ENCODE measurements at places on chromosomes 11 and 22. TPM values are rescaled to one million over a fixed set of nuclear protein-coding genes. Genes with fewer than 3 reads are reported as not detected.

ANKK1 gene
- not detected for total RNA-seq

DNA sequence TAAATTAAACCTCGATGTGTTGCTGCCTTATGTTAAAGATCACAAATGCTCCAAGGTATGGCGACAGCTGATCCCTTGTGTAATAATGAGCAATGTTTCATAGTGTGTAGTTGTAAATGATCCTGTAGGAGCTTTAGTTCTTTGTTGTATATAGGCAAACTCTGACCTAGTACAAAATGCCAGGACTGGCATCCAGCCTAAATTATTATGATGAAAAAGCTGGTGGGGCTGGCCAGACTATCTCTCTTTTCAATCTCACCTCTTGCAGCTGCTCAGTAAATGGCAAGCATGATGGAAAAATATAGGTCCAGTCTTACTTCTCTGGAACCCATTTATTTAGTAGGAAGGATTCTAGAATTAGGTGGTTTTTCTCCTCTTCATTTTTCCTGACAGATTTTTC is 345.1 kb upstream of the C11orf87 start:
- H3K4me1 ChIP-seq = no peaks in the 10 kb centered on the region
- H3K27me3 ChIP-seq = no peaks in the 10 kb centered on the region
- H3K36me3 ChIP-seq = no peaks in the 10 kb centered on the region
- no peak for DNase-seq

- DNase-seq = peak; percentile 89
- H3K4me1 ChIP-seq = no peaks in the 10 kb centered on the region
- H3K27me3 ChIP-seq = no peaks in the 10 kb centered on the region
- peak overlapping the region; percentile 62 for H3K27ac ChIP-seq
- no peaks in the 10 kb centered on the region for H3K36me3 ChIP-seq
Observed at GRCh38 chr11:6468712-6469495, 4.8 kb downstream of the TRIM3 start.

DNA sequence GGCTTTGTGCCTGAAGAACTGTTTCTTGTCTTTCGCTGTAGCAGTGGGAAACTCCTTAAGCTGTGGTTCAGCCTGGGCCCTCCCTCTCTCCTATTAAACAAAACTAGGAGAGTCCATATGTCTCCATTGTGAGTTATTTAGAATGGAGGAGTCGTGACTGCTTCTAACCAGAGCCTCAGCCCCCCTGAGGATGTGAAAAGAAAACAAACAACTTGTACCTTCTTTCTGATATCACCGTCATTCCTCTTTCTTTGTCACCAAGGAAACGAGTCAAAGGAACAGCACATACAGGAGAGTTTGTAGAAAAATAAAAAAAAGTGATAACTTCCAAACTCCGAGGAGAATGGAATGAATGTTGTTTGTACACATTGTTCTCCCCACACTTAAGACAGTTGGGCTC is 11.6 kb upstream of the EXT2 start:
- peak overlapping the region; percentile 66 for H3K27ac ChIP-seq
- DNase-seq = peak; percentile 42
- no peaks in the 10 kb centered on the region for H3K36me3 ChIP-seq
- H3K4me3 ChIP-seq = no peak overlapping the region

GRCh38 chr11:121231576-121232278 is 60.8 kb upstream of the SC5D start:
- H3K27me3 ChIP-seq = no peaks in the 10 kb centered on the region
- no peak overlapping the region for H3K4me3 ChIP-seq
- H3K36me3 ChIP-seq = no peaks in the 10 kb centered on the region
- no peak overlapping the region for H3K27ac ChIP-seq
- H3K4me1 ChIP-seq = no peaks in the 10 kb centered on the region

- no peak overlapping the region for H3K27ac ChIP-seq
- no peaks in the 10 kb centered on the region for H3K27me3 ChIP-seq
- no peak overlapping the region for H3K4me3 ChIP-seq
- no peaks in the 10 kb centered on the region for H3K4me1 ChIP-seq
- no peak for DNase-seq
- no peaks in the 10 kb centered on the region for H3K36me3 ChIP-seq
Observed at GRCh38 chr11:100404907-100405306, 282.2 kb upstream of the ARHGAP42 start.

- no peaks in the 10 kb centered on the region for H3K27me3 ChIP-seq
- no peak for DNase-seq
- no peaks in the 10 kb centered on the region for H3K36me3 ChIP-seq
- H3K27ac ChIP-seq = no peak overlapping the region
Observed at GRCh38 chr11:124667601-124668000, 5.9 kb downstream of the SIAE start.

ISX gene
- not detected for total RNA-seq

- DNase-seq = no peak
- no peaks in the 10 kb centered on the region for H3K36me3 ChIP-seq
- no peak overlapping the region for H3K4me3 ChIP-seq
- H3K27ac ChIP-seq = no peak overlapping the region
- no peaks in the 10 kb centered on the region for H3K27me3 ChIP-seq
- no peaks in the 10 kb centered on the region for H3K4me1 ChIP-seq
Observed at GRCh38 chr11:17171343-17171742, 36.4 kb downstream of the PIK3C2A start.

DNA sequence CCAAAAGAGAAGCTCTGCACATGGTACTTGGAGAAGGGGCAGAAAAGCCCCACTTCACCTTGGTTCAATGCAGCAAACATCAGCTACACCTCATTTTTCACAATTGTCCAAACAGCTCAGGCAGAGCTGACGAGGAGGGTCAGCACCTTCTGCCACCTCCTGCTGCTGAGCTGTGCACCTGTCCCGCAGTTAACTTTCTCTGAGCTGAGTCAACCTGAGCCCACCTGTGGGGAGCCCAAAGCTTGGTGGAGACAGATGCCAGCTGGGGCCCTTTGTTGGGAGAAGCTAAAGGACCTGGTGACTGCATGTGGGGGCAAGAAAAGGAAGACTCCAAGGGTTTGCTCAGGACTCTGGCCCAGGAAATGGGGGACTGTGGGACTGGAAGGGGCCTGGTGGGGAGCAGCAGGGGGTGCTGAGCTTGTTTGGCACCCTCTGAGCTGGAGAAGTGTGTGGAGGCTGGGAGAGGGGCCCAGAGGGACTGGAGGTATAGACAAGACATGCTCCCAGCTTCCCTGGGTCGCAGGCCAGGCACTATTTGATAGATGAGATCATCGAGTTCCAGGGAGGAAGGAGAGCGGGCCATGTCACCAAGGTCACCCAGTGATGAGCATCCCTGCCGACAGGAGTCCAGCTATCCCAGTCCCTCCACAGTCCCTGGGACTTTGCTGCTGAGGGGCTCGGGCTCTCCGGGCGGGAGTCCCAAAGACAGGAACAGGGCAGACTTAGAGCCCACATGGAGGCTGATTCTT is 53.5 kb downstream of the KCNJ4 start:
- H3K4me3 ChIP-seq = no peak overlapping the region
- no peak for DNase-seq
- no peaks in the 10 kb centered on the region for H3K36me3 ChIP-seq
- no peaks in the 10 kb centered on the region for H3K4me1 ChIP-seq

GRCh38 chr11:26946257-26946716 is 47.6 kb upstream of the FIBIN start:
- peak overlapping the region; percentile 61 for H3K27ac ChIP-seq
- no peaks in the 10 kb centered on the region for H3K27me3 ChIP-seq
- DNase-seq = no peak
- H3K4me3 ChIP-seq = no peak overlapping the region
- peaks cover 9% of the 10 kb centered on the region for H3K4me1 ChIP-seq
- H3K36me3 ChIP-seq = no peaks in the 10 kb centered on the region

FGF3 gene
- not detected for total RNA-seq

DNA sequence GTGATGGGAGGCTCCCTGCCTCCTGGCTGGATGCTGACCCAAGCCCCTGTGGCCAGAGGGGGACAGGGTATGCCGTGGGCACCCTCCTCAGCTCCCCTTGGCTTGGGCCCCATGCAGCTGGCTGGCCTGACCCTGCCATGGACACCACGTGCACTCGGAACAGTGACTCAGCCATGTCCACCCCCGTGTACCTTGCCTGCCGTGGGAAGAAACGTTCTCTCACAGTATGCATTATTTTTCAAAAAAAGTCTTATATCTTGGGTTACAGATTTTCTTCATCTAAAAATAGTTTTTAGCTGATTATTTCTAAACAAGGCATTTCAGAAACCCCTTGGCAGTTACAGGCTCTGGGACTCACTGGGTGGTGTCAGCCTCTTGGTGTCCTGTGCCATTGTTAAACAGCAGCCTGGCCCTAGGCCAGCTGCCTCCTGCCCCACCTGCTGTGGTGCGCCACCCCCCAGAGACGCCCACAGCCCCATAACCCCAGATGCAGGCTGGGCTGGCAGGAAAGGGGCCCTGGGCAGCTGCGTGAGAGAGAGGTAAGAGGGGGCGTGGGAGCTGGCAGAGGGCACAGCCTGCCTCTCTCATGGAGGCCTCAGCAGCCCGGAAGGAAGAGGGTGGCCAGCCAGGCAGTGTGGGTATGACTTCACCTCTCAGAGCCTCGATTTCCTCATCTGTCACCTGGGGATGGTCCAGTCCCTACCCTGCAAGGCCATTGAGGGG is 99.8 kb downstream of the MORC2 start:
- no peak overlapping the region for H3K27ac ChIP-seq
- no peak overlapping the region for H3K4me3 ChIP-seq
- DNase-seq = no peak
- no peaks in the 10 kb centered on the region for H3K36me3 ChIP-seq
- no peaks in the 10 kb centered on the region for H3K27me3 ChIP-seq

DNA sequence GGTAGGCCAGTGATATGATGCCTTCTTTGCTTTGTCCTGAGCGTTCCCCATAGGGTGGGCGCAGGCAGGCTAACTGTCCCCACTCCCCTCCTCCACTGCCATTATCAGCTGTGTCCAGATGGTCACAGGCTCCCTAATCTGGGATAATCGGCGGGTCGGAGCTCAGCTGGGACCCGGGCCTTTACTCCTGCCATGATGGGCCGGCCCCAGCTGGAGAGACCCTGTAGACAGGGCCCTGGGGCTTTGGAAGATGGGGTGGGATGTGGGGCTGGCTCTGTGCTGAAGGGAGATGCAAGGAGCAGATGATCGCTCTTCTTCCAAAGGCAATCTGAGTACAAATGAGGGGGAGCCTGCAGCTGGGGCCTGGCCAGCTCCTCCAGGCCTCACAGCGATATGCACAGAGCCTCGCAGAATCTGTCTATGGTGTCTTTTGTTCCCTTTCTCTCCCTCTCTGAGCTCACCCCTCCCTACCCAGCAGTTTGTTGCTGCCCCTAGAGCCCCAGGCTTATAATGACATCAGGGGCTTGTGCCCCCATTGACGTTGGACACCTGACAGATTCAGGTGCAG is 11.9 kb downstream of the KLHL35 start:
- no peak for DNase-seq
- no peak overlapping the region for H3K27ac ChIP-seq
- no peaks in the 10 kb centered on the region for H3K36me3 ChIP-seq
- no peaks in the 10 kb centered on the region for H3K27me3 ChIP-seq
- no peak overlapping the region for H3K4me3 ChIP-seq
- H3K4me1 ChIP-seq = no peaks in the 10 kb centered on the region

DNA sequence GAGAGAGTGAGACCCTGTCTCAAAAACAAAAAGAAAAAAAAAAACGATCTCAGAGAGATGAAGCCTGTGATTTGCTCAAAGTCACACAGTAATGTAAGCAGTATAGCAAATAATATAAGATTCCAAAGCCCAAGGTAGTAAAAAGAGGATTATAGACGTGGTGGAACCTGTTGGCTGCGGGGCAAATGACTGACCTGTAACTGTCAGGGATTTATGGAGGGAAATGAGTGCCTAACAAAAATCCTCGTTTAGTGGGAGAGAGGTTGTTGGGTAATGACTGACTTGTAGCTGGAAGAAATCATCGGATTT is 723 bp upstream of the CLP1 start:
- H3K27ac ChIP-seq = peak overlapping the region; percentile 87
- peak overlapping the region; percentile 61 for H3K4me3 ChIP-seq
- no peak for DNase-seq
- H3K4me1 ChIP-seq = no peaks in the 10 kb centered on the region
- no peaks in the 10 kb centered on the region for H3K36me3 ChIP-seq
- H3K27me3 ChIP-seq = no peaks in the 10 kb centered on the region

GPHA2 gene
- not detected for total RNA-seq

DNA sequence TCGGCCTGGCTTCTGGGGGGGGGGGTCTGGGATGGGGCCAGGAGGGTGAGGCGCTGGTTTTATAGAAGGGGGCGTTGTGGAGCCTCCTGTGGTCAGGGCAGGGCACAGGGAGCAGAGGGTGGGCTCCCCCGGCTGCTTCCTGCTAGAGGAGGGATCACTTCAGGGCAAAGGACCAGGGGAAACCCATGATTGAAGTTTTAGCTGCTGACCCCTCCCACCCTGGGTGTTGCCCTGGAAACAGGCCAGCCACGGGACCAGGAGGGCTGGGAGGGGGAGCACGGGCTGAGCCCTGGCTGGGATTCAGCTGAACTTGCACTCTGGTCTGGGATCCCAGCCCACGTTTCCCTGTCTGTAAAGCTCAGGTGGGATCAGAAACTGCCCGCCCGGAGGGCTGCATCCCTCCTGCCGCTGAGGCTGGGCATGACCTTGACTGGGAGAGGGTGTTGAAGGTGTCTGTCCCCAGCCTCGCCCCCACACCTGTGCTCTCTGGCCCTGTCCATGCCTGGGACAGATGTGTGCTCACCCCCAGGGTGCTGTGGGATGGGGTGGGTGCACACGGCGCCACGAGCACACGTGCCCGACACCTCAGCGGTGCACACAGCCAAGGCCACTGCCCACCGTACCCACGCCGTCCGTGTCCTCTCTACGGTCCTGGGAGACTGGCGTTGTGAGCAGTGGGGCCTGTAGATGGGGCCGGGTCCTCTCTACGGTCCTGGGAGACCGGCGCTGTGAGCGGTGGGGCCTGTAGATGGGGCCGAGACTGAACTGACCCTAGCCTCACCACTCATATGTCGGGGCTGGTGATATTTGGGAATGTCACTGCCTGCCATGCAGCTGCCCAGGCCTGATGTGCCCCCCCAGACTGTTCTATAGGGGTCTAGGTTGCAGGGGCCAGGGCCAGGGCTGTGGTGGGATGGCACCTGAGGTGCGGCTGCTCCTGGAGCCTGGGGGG is 2.3 kb downstream of the TSPAN4 start:
- no peaks in the 10 kb centered on the region for H3K27me3 ChIP-seq
- DNase-seq = peak; percentile 96
- H3K4me1 ChIP-seq = peaks cover 34% of the 10 kb centered on the region
- H3K27ac ChIP-seq = peak overlapping the region; percentile 97
- H3K36me3 ChIP-seq = no peaks in the 10 kb centered on the region
